ENCODE measurements at places on chromosomes 4 and X.

- no peak for DNase-seq
These were observed 133.8 kb downstream of the CPZ start for GRCh38 chr4:8726344-8726851.

DNA sequence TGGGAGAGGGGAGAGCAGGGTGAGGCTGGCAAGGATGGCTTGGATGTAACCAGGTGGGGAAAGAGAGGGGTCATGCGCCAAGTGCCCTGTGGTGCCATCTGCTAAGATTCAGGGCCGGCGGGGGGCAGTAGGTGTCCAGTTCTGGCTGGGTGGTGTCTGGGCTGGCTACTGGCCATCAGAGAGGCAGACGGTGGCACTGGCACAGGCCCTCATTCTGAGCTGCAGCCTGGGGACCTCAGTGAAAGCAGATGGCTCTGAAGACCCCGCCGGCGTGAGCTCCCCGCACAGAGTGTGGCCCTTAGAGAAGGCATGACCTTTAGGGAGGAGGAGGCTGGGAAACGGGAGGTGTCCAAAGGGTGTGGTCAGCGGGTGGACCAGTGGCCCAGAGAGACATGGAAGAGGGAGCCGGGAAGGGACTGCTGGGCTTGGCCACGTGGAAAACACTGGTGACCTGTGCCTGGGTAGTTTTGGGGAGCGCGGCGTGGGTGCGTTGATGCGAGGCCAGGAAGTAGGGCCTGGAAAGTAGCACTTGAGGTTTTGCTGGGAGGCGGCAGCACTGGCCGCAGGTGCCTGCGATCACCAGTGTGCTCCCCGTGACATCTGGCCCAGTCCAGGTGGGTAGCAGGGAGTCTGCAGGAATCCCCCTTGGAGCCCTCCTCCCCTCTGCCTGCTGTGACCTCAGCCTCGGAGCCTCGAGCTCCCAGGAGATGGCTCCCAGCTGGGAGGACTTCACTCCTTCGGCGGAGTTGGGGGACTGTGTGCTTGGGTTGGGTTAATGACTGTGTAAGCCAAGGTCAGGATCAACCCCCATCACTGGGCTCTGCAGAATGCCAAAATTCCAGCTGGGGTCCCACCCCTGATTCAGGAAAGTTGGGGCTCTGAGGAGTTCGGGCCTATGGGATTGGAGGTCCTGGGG lies 9.3 kb upstream of the SH3TC1 start:
- no peak for DNase-seq

- DNase-seq: no peak
These were observed 26.8 kb downstream of the CRMP1 start for GRCh38 chr4:5865896-5866599.

DNA sequence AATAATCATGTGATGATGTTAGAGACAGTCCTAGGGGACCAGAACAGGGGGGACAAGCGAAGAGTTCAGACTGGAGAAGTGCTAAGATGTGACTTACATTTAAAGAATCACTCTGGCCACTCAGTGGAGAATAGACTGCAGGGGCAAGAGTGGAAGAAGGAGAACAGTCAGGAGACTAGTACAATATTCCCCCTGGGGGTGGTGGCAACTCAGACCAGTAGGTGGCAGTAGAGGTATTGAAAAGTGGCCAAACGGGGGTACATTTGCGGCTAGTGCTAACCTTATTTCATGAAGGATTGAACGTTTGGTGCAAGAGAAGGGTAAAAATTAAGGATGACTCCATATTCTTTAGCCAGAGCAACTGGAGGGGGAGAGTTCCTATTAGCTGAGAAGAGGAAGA lies 2.7 kb upstream of the BMX start:
- DNase-seq: peak; percentile 15

DNA sequence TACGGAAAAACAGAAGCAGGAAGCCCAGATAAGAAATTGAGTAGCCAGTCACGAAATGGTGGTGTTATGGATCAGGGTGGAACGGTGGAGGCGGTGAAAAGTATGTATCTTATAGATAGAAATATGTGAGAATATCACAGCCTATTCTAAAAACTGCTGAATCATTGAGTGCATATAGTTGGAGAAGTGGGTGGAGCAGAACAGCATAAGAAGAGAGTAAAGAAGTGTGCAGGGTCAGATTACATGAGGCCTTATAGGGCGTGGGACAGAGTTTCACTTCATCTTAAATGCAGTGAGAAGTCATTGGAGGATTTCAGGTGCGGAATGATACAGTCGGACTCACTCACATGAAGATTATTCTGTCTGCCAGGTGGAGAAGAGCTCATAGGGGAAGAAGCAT lies 293.1 kb downstream of the TRIML1 start:
- DNase-seq: no peak
